ENCODE measurements at places on chromosomes 3 and 15.

- no peak for DNase-seq
These were observed 21.0 kb upstream of the CA12 start for GRCh38 chr15:63402498-63403253.

- DNase-seq, result no peak
These were observed 284.7 kb upstream of the STT3B start for GRCh38 chr3:31247850-31248562.

DNA sequence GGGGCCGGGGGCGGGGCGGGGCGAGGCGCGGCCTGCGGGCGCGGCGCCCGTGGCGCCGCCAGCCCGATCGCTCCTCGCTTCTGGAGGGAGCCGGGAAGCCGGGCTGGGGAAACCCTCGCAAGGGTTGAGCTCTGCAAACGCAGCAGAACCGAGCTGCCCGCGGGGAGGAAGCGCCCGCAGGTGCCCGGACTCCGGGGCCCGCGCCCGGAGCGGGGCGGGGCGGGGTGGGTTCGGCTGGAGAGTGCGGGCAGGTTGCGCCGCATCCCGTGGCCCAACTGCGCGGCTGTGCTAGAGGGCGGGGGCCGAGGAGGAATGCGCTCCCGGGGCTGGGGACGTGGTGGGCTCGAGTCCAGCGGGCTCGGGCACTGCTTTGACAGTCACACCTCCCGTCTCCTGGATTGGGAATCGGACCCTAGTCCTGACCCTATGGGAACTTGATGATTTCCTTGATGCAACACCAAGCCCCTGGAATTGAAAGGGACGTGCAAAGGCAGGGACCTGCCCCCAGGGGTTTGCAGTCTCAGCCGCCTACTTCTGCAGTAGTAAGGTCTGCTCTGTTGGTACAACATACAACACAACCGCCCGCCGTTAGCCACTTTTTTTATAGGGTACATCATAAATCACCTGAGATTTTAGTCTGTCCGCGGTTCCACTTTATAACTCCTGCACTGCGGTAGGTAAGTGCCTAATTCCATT, 34.3 kb downstream of the ZBTB38 start:
- peak; percentile 71 for DNase-seq

DNA sequence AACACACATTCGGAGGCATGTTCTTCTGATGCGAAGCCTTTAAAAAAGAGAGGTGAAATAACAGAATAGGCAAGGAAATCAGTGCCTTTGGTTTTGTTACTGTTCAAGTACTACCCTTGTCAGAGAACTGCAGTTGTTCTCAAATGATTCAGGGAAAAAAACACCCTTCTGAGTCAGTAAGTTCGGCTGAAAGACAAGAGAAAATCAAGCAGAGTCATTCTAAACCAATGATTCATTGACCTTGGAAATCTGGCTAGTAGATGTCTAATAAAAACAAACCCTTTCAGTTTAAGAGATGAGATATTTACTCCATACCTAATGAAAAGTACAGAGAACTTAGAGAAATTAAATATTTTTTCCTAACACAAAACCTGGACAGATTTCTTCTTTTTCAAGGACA, 72.7 kb upstream of the ABI3BP start:
- DNase-seq, result no peak

GRCh38 chr15:89122505-89123180, 34.4 kb downstream of the ABHD2 start:
- no peak for DNase-seq

DNA sequence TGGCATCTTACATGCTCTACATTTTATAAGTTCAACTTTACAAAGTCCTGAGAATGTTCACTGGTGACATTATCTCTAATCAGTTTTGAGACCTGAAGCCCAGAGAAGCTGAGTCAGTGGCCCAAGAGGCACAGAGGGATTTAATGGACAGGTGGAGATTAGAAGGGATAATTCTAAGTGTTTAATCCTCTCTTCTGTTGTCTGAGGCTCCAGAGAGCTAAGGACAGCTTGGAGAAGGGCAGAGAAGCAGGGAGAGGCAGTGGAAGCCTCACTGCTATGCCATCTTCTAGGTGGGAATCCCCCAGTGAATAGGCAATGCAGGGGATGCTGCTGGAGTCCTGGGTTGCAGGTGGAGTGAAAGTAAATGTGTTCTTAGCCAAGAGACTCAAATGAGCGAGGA, 369.4 kb upstream of the SLCO3A1 start:
- DNase-seq, result no peak

GRCh38 chr3:49428752-49429080, 408 bp downstream of the NICN1 start:
- no peak for DNase-seq

- no peak for DNase-seq
These were observed 216.6 kb upstream of the GRM7 start for GRCh38 chr3:6644070-6644929.

GRCh38 chr3:27669591-27669990, 52.5 kb downstream of the EOMES start:
- no peak for DNase-seq

- no peak for DNase-seq
These were observed 19.1 kb downstream of the TNK2 start for GRCh38 chr3:195888981-195889869.

GRCh38 chr3:9301798-9302197, 52.4 kb upstream of the SRGAP3 start:
- no peak for DNase-seq

GRCh38 chr3:154122912-154123559, 1.8 kb downstream of the ARHGEF26 start:
- DNase-seq, result no peak

GRCh38 chr3:126550488-126551051, 8.2 kb downstream of the C3orf22 start:
- DNase-seq, result no peak

- DNase-seq, result no peak
These were observed 71.1 kb downstream of the MRPL46 start for GRCh38 chr15:88395872-88396781.

DNA sequence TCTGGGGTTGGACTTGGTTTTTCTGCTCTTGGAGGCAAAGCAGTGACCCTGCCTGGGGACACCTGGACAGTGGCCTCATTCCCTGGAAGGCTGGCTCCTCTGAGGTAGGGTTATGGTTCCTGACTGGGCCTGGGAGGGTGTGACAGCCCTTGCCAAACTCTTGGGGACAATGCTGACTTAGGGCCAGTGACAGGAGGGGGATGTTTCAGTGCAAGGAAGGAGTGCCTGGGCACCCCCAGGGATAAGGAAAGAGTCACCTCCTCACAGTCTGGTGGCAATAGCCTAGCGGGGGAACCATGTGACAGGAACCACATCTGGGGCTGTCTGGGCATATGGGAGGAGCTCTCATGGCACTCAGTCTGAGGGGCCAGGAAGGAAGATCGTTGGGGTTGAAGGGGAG, 91.8 kb downstream of the ABHD5 start:
- DNase-seq, result no peak

DNA sequence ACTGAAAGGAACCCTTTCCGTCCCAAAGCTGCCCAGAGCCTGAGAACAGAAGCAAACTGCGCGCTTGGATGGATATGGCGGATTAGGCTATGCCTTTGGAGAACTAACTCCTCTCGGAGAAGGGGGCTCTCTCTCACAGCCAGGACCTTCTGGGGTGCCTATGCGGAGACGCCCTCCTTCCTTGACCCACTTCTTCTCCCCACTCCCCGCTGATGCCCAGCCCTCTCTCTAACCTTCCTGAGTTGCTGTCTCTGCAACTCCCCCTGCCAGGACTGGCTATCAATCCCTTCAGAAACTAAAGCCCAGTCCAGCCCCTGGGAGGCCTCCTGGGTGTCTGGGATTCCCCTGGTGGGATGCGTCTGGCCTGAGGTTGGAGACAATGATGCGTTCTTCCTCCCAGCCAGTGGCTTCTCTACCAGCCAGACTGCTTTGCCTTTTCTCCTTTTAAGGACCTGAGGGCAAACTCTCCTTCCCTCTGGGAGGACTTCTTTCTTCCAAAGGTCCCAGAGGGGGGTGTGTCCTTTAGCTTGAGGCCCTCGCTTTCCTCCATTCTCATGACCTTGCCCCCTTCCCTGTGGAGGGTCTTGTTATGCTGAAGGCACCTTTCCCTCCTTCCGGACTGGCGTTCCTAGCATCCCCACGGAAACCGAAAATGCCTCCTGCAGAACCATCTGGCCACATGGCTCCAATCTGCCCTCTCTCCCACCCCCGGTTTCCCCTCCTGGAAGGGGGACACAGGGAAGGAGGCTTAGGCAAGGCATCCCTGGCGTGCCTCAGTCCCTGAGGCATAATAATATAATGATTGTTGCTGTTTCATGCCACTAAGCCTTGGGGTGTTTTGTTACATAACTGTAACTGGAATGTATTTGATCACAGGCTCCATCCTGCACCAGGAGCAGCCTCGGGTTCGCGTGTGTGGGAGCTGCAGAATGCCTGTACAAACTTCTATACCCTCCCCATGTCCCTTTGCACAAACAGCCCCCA, 63.4 kb upstream of the C15orf39 start:
- no peak for DNase-seq

GRCh38 chr3:37935756-37936666, 54.6 kb upstream of the VILL start:
- no peak for DNase-seq

GRCh38 chr3:136197159-136197793, 1.1 kb upstream of the MSL2 start:
- no peak for DNase-seq

GRCh38 chr15:100348578-100348977, 6.8 kb upstream of the ADAMTS17 start:
- DNase-seq, result no peak

DNA sequence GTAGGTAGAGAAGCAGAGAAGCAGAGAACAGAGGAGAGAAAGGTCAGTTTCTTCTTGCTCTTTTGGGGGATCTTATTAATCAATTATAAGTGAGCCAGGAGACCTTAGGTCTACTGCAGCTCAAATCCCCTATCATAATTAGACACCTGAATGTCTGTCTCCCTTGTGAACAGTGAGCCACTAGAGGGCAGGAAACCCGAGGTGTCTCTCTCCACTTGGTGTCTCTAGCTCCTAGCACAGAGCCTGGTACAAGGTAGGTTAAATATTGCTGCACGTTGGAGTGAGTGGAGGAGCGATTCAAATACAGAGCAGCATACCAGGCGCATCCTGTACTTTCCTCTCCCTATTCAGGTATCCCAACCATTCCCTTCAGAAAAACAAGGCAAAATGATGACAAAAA, 2.0 kb upstream of the ST8SIA2 start:
- DNase-seq, result no peak

GRCh38 chr3:32309654-32310242, 71.3 kb downstream of the CMTM8 start:
- no peak for DNase-seq

GRCh38 chr3:25293736-25294135, 134.3 kb upstream of the RARB start:
- no peak for DNase-seq

- no peak for DNase-seq
These were observed 264.4 kb upstream of the NR2F2 start for GRCh38 chr15:96066126-96066525.

- DNase-seq, result no peak
These were observed 923.1 kb downstream of the TBL1XR1 start for GRCh38 chr3:176274161-176274560.

DNA sequence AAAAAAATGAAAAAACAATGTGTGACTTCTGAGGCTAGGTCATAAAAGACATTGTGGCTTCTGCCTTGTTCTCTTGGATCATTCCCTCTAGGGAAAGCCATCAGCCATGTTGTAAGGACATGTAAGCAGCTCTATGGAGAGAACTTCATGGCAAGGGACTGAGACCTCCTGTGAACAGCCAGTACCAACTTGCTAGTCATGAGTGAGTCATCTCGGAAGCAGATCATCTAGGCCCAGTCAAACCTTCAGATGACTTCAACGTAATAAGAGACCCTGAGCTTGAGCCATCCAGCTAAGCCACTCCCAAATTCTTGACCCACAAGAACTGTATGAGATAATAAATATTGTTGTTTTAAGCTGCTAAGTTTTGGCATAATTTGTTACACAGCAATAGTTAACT, 4.9 kb downstream of the MON1A start:
- no peak for DNase-seq

- no peak for DNase-seq
These were observed 27.0 kb downstream of the GPR156 start for GRCh38 chr3:120258009-120258408.

- DNase-seq, result no peak
These were observed 36.0 kb upstream of the ARPIN start for GRCh38 chr15:89948796-89949195.

- no peak for DNase-seq
These were observed 243.4 kb upstream of the TBC1D5 start for GRCh38 chr3:17985658-17986347.

DNA sequence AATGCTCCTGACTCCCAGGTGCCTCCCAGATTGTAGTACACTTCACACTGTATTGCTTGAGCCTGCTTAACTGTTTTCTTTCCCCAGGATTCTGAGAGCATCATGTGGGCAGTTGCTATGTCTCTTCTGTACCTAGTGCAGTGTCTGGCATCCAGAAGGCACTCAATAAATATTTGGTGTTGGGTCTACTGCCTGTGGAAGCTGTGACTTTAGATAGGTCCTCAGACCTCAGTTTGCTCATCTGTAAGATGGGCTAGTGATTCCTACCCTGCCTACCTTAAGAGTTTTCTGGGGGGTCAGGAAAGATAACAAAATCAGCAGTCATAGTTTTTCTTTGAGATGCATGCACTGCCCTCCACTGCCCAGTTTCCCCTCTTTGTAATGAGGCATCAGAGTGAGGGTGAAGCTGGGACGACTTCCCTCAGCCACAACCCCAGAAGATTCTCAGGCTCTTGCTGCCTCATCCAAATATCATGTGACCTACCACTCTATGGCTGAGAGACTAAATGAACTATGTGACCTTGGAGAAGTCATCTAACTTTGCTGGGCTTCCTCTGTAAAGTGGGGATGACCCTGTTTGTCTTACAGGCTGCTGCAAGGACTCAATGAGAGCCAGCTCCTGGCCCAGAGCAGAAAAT, 50.4 kb downstream of the ATP2B2 start:
- DNase-seq, result no peak

DNA sequence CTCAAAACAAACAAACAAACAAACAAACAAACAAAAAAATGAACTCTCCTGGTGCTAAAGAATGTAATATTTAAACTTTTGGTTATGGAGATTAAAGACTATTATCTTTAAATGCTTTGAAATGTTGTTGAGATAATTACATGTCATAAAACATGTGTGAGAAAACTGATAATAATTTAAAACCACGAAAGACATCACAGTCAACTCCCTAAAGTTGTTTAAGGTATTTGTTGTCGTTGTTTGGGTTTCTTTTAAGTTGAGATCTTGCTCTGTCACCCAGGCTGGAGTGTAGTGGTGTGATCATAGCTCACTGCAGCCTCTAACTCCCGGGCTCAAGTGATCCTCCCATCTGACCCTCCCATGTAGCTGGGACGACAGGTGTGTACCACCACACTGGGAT, 12.0 kb downstream of the EFCAB12 start:
- DNase-seq, result no peak

DNA sequence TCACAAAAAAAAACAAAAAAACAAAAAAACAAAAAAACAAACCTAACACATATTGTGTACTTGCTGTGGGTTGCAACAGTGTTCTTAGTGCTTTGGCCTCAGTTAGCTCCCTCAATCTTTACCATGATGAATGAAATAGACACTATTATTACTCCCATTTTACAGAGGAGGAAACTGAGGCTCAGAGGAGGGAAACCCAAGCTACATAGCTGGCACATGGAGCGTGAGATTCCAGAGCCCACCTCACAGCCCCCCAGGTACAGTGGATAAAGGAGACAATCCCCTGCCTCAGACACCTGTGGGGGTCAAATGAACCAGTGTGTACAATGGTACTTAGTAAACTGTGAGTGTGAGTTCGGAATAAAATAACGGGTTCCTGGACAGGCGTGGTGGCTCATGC, 104.9 kb upstream of the SMAD3 start:
- DNase-seq, result no peak

GRCh38 chr15:66095871-66096687, 157.5 kb downstream of the MEGF11 start:
- peak; percentile 29 for DNase-seq

- DNase-seq, result no peak
These were observed 743.7 kb upstream of the NECTIN3 start for GRCh38 chr3:110327870-110328269.
